ENCODE measurements at places on chromosomes 5 and 9.
A peak's percentile ranks its signal among the peaks of the same experiment; 100 is the strongest.

GRCh38 chr5:149834246-149834855 lies 104.2 kb downstream of the PPARGC1B start:
- peak; percentile 87 for DNase-seq

DNA sequence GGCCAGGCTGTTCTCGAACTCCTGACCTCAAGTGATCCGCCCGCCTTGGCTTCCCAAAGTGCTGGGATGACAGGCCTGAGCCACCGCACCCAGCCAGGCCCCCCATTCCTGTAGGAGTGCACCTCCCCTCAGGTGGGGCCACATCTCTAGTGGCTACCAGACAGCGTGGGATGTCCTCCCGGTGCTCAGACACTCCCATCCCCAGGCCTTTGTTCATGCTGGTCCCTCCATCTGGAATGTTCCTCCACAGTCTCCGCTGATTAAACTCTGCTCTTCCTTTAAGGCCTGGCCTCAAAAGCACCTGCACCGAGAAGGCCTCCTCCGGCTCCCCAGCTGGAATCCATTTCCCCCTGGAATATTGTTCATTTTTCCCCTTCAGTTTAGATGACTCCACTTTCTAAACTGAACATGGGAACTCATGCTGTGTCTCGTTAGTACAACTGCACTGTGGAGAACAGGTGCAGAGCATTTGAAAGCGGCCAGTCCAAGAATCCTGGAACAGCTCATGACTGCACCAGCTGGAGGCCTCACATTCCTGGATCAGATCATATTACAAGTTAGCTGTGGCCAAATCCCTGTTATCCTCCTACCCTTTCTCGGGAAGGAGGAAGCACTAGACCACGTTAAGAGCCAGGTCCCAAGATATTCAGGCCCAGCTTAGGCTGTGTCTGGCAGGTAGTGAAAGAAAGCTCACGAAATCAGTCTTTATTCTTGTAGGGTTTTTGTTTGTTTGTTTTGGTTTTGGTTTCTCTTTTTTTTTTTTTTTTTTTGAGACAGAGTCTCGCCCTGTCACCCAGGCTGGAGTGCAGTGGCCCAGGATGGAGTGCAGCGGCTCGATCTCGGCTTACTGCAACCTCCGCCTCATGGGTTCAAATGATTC lies 10.8 kb upstream of the PRRC2B start:
- DNase-seq, result no peak

GRCh38 chr9:75438716-75439115 lies 350.4 kb downstream of the OSTF1 start:
- DNase-seq, result no peak

DNA sequence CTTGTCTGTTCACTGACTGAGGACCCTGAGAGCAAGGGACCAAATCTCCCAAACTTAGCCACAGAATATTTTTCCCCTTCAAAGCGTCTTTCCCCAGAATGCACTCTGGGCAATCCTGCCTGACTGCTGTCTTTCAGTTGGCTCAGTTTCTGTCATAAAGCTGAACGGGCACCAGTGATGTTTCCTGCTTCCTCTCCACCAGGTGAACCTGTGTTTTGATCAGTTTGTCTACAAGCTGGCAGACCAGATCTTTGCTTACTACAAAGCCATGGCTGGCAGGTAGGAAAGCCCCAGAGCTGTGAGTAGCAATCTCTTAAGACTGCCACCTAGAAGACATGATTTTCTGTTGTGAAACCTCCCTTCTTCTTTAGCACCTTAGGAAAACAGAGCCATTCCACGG lies 61.8 kb downstream of the CYFIP2 start:
- DNase-seq, result no peak

- no peak for DNase-seq
These were observed 162.8 kb downstream of the TLE1 start for GRCh38 chr9:81526587-81526986.

GRCh38 chr9:94993160-94993820 lies 266.8 kb downstream of the AOPEP start:
- DNase-seq, result no peak

GRCh38 chr5:35908228-35908627 lies 30.2 kb downstream of the CAPSL start:
- DNase-seq, result no peak

GRCh38 chr5:109876030-109876725 lies 186.5 kb downstream of the MAN2A1 start:
- DNase-seq, result no peak

DNA sequence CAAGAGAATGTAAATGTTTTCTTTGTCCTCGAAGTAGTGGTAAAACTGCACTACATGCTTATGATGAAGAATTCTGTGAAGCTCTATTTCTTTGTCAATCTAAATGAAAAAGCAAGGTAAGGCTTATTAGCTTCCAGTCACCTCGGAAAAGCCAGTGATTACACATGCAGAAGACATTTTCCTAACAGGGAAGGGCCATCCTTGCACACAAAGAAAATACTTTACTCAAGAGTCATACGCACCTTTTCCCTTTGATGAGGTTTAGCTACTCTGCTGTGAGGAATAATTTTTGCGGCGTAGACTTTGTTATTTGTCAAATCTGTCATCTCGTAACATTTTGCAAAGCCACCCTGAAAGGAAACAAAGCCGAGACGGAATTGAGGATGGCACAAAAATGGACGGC lies 1.1 kb downstream of the PLK2 start:
- no peak for DNase-seq

Measured in smooth muscle cell of the brain vasculature (primary cell).